ENCODE measurements at places on chromosomes 4 and X.

DNA sequence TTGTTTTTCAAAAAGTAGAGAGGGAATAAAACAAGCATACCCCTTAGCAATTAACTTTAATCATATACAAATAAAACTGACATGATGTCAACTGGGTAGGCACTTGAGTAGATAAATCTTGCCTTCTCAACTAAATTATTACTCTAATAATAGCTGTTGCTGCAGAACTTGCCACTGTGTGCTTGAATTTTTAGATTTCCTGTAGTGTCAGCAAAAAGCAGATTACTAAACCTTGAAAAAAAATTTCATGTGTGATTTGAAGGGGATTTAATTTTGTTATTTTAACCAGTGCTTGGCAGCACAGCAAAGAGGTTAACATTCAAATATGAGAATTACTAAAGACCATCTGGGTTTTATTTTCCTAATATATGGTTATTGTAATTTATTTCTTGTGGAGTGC is 438.3 kb upstream of the SPANXN1 start:
- no peak for DNase-seq

DNA sequence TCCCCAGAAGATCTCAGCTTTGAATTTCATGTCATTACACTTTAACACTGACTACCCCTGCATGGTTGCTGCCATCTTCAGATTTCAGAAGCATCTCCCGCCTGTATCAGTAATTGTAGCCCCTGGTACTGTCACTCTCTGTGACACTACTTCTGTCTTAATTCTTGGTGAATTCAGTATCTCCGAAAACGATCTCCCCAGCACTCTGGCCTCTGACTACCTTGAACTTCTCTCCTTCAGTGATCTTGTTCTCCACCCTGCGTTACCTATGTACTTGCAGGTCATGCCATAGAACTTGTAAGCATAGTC is 53.8 kb upstream of the ABCG2 start:
- DNase-seq = no peak

DNA sequence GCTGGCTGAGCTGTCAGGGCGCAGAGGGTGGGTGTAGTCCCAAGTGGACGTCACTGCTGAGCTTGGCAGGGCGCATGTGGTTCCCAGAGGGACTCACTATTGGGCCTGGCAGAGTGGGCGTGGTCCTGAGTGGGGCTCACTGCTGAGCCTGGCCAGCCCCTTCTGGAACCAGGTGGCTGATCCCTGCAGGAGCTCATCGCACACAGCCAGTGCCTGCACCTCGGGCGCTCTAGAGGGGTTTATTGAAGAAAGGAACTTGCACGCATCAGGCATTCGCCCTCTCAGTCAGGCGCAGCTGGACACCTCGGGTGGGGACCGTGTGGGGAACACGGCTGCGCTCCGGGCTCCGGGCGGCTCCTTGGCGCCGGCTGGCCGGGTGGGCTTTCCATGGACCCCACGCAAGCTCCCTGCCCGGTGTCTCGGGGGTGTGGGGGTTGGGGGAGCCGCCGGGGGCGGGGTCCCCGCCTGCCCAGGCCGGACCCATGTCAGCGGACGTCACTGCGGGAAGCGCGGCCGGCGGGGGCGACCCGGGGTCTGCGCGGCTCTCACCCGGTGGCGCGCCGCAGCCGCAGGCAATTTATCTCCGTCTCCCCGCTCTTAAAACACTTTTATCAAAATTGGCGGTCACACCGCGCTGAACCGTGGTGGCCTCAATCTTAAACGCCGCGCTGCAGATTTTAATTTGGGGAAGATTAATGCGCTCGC is 65.4 kb upstream of the NKX1-1 start:
- peak; percentile 48 for DNase-seq

DNA sequence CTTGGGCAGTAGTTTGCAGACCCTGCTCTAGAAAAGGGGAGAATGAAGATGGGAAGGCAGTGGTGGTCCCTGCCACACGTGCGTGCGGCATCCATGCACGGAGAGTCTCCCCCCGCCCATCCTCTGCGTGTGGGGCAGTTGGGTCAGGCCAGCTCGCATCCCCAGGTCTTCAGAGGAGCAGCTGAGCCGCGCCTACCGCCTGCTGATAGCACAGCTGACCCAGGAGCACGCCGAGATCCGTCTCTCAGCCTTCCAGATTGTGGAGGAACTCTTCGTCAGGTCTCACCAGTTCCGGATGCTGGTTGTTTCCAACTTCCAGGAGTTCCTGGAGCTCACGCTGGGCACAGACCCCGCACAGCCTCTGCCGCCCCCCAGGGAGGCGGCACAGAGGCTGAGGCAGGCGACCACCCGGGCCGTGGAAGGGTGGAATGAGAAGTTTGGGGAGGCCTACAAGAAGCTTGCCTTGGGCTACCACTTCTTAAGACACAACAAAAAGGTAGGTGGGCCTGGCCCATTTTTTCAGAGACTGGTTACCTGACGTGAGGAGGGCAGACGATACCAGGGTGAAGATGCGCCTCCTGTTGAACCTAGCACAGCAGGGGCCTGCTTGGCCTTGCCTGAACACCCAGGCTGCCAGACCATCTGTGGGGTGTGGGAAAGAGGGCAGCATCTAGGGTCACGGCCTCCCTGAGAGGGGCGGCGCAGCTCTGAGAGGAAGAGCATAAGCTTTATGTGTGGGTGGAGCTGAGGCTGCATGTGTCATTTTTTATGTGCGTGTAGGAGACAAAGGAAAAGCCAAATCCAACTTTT is 2.6 kb downstream of the UVSSA start:
- no peak for DNase-seq

- no peak for DNase-seq
Measured at GRCh38 chrX:123876177-123876576, 16.3 kb downstream of the XIAP start.

GRCh38 chr4:101197350-101197749 is 150.0 kb downstream of the PPP3CA start:
- DNase-seq = no peak

Data from sigmoid colon (tissue), 7 donors.